ENCODE measurements at places on chromosomes 6 and 20.

DNA sequence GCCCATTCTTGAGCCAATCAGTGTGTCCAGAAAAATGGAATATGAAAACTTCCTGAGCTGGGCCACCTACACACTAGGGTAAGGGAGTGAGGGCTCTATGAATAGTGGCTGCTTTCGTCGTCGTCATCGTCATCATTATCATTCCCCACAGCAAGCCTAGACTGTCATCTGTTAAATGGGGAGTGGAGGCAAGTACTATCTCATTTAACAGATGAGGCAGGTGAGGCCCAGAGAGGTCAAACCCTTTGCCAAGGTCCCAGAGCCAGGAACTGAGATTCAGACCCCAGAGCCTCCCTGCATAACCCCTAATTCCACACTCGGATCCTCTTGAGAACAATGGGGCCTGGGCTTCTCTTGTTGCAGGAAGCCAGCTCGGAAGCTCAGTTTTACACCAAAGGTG lies 20.6 kb downstream of the BPIFB1 start:
- DNase-seq: no peak

GRCh38 chr6:51868591-51869355 lies 218.6 kb downstream of the PKHD1 start:
- no peak for DNase-seq

DNA sequence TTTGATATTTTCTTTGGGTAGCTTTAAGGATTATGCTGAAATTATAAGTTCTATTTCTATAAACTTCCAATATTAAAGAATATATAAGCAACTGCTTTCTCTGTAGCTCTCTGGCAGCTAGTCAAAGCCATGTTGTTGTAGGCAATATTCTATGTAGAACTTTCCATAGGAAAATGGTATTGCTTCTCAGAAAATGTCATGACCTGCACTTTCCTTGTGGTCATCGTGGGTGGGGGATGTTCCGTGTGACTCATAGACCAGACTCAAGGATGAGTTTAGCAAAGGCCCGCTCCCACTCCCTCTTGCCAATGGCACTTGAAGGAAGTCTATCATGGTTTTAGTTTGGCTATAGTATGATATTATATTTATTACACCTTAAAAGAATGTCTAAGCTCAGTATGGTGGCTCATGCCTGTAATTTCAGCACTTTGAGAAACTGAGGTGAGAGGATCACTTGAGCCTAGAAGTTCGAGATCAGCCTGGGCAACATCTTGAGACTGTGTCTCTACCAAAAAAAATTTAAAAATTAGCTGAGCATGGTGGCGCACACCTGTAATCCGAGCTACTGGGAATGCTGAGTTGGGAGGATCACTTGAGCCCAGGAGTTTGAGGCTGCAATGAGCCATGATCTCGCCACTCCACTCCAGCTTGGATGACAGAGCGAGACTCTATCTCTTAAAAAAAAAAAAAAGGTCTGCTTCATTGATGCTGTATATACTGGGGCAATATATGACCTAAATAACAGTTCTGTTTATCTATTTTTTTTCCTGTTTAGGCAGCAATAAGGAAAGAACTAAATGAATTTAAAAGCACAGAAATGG lies 36.6 kb upstream of the LTV1 start:
- no peak for DNase-seq

GRCh38 chr6:73443555-73443954 lies 8.5 kb downstream of the CGAS start:
- no peak for DNase-seq

GRCh38 chr20:59581993-59582679 lies 22.2 kb upstream of the PHACTR3 start:
- DNase-seq: no peak

- DNase-seq: no peak
Observed at GRCh38 chr6:166277018-166277417, 31.2 kb downstream of the PRR18 start.
